NCI-H526 treated with DMSO at 0.1 percent for 48 hours (cell line): ENCODE measurements at places on chromosomes 5 and 9.

GRCh38 chr5:132677191-132677590 lies 3.4 kb downstream of the IL4 start:
- DNase-seq, result no peak

DNA sequence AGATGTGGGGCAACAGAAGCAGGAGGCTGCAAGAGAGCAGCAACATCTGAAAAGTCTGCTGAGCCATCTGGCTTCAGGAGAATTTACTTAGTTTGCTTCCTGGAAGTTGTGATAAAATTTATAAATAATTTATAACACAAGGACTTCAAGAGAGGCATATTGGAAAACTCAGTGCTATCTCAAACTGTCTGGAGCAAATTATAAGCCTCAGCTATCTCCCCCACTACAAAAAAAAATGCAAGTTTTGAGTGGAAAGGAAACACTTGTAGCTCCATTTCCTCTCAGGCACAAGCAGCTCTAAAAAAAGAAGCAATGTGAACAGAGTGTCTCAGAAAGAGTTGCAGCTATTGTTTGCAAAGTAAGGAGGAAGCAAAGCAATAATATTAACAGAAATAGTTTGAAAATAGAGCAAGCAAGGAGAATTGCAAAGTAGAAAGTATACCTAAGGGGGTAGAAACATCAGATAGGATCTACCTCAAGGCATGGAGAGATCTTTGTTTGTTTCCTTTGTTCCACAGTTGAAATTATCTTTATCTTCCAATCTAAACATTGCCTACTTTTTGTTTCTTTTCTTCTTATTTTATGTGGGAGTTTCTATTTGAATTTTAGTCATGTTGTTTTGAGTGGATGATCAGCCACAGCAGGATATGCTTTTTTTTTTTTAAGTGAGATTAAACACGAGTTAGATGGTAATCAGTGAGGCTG lies 55.9 kb upstream of the IL6ST start:
- DNase-seq, result no peak

- no peak for DNase-seq
Measured at GRCh38 chr5:158121678-158122077, 262.7 kb upstream of the CLINT1 start.

- DNase-seq, result no peak
Measured at GRCh38 chr5:76601470-76601869, 21.7 kb downstream of the F2RL2 start.

- no peak for DNase-seq
Measured at GRCh38 chr9:89991204-89991790, 386.5 kb downstream of the GADD45G start.

DNA sequence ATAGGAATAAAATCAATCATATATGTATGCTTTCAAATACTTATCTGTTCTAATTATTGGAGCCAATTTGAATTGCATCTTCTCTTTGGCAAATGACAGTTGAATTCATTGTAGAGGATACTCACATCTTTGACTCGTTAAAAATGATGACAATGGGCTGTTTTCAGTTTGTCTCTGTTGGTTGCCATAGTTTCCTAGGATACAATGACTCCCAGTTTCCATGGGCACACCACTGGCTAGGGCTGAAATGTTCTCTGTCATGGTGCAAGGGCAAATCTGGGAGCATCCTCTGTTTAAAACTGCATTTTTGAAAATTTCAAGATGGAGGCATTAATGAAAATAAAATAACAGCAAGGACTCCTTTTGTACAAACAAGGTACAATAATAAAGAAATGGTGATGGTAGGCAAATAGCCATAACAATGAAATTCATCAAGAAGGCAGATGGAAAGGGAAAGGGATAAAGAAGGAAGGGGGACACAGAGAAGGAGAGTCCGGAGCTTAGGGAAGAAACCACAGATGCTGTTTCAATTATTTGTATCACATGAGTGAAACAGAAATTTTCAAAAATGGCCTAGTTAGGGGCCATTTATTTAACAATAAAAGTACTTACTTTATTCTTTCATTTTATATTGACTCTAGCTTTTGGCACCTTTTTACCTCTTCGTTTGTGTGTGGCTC lies 378.8 kb upstream of the SEMA6A start:
- DNase-seq, result no peak

GRCh38 chr5:115985802-115986757 lies 23.8 kb downstream of the LVRN start:
- DNase-seq, result no peak
